ENCODE measurements at places on chromosomes 3 and 15. TPM values are rescaled to one million over a fixed set of nuclear protein-coding genes. Genes with fewer than 3 reads are reported as not detected.

DNA sequence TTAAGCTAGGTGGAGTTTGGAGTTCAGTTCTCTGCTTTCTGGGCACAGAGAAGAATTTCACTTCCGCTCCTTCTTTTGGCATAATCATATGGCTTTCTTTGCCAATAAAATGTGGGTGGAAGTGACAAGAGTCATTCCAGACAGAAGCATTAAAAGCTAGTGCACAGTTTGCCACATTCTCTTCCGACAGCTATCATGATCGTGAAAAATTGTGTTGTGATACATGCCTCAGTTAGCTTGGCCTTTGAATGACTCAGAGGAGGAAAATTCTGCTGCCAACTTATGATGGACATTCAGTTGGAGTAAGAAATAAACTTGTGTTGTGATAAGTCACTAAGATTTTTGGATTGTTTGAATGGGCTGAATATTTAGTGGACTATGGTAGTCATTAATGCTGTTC is 291.7 kb upstream of the SATB1 start:
- peak overlapping the region; percentile 60 for H3K4me3 ChIP-seq
- H3K27ac ChIP-seq = peak overlapping the region; percentile 100
- DNase-seq = no peak
- H3K27me3 ChIP-seq = no peaks in the 10 kb centered on the region
- H3K36me3 ChIP-seq = peaks cover 28% of the 10 kb centered on the region

GRCh38 chr3:178459038-178459410 is 77.2 kb upstream of the KCNMB2 start:
- H3K4me3 ChIP-seq = no peak overlapping the region
- DNase-seq = no peak
- no peaks in the 10 kb centered on the region for H3K36me3 ChIP-seq
- H3K27me3 ChIP-seq = peaks cover 39% of the 10 kb centered on the region

DNA sequence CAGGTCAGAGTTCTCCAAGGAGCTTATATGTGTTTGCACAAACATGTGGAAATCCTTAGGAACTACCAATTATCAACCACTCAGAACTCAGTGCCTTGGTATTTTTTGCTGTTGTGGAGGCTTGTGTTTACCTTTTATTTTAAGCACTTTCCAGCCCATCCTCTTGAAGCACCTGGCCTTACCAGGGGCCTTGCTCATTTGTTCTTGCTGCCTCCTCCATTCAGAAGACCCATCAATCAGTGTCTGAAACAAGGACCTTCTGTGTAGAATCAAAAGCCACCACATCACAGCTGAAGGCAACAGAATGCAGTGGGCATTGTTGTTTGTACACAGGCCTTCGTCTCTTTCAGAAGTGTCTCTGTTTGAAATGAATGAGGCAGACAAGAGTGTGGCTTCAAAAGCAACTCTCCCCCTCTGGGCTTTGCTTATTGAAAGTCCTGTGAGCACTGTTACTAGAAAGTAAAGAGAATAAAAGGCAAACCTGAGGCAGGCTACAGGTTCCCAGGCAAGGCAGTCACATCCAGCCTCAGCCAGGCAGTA is 24.5 kb upstream of the LIPC start:
- no peaks in the 10 kb centered on the region for H3K27me3 ChIP-seq
- H3K4me1 ChIP-seq = peaks cover 19% of the 10 kb centered on the region
- no peaks in the 10 kb centered on the region for H3K36me3 ChIP-seq
- no peak overlapping the region for H3K27ac ChIP-seq

DNA sequence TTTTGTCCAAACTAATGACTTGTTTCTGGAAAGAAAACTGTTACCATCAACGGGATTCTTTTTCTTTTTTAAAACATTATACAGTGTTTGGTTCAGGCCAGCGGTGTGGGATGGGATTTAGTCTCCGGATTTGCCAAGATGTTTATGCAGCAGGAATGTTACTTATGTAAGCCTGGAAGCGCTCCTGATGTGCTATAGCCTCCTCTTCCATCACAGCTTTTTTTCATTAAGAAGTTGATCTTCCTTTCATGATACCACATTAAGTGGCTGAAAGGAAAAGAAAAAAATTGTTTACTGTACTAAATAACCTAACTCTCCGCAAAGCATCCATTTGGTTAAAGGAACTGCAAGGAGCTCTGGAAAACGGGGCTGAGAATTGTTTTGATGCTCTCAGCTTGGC is 120.5 kb upstream of the ALDH1A3 start:
- no peak overlapping the region for H3K4me3 ChIP-seq
- no peak for DNase-seq
- H3K27me3 ChIP-seq = peaks cover 46% of the 10 kb centered on the region
- peaks cover 14% of the 10 kb centered on the region for H3K4me1 ChIP-seq
- H3K27ac ChIP-seq = no peak overlapping the region
- no peaks in the 10 kb centered on the region for H3K36me3 ChIP-seq

- H3K27me3 ChIP-seq = no peaks in the 10 kb centered on the region
- DNase-seq = no peak
- peaks cover 18% of the 10 kb centered on the region for H3K36me3 ChIP-seq
- H3K4me1 ChIP-seq = peaks cover 80% of the 10 kb centered on the region
These were observed 94.8 kb downstream of the SHQ1 start for GRCh38 chr3:72753495-72753894.

DNA sequence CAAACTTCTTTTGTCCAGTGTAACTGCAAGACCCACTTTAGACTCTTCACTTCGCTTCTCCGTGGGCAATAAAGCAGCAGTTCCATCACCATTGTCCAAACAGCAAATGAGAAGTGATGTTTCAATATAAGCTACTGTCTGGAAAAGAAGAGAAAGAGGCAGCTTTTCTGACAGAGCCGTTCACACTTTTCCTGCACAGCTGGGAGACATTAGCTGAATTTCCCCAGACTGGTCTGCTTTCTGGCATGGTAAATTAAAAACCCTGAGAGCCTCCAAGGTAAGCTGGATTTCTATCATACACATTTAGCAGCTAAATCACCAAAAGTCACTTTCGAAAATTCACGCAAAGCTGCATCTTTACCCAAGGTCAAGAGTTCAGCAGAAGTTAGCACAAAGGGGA is 108.5 kb upstream of the CMC1 start:
- DNase-seq = no peak
- no peaks in the 10 kb centered on the region for H3K36me3 ChIP-seq
- H3K27me3 ChIP-seq = no peaks in the 10 kb centered on the region
- no peaks in the 10 kb centered on the region for H3K4me1 ChIP-seq

DNA sequence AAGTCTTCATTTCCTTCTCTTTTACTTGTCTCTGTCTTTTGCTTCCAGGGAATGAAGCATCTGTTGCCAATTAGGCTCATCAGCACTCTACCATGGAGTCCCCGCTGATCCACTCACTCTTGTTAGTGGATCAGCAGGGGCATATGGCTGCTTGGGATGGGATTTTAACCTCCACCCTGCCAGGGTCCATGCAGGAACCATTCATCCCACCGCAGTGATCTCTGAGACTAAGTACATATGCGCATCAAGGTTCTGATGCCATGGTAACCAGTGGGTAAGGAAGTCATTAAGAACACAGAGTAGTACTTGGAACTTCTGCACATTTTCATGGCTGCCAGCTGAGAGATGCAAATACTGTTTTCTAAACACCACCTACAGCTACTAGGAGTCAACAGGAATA is 374.0 kb upstream of the ALCAM start:
- no peaks in the 10 kb centered on the region for H3K4me1 ChIP-seq
- H3K36me3 ChIP-seq = no peaks in the 10 kb centered on the region
- H3K27ac ChIP-seq = no peak overlapping the region
- DNase-seq = no peak
- no peak overlapping the region for H3K4me3 ChIP-seq

DNA sequence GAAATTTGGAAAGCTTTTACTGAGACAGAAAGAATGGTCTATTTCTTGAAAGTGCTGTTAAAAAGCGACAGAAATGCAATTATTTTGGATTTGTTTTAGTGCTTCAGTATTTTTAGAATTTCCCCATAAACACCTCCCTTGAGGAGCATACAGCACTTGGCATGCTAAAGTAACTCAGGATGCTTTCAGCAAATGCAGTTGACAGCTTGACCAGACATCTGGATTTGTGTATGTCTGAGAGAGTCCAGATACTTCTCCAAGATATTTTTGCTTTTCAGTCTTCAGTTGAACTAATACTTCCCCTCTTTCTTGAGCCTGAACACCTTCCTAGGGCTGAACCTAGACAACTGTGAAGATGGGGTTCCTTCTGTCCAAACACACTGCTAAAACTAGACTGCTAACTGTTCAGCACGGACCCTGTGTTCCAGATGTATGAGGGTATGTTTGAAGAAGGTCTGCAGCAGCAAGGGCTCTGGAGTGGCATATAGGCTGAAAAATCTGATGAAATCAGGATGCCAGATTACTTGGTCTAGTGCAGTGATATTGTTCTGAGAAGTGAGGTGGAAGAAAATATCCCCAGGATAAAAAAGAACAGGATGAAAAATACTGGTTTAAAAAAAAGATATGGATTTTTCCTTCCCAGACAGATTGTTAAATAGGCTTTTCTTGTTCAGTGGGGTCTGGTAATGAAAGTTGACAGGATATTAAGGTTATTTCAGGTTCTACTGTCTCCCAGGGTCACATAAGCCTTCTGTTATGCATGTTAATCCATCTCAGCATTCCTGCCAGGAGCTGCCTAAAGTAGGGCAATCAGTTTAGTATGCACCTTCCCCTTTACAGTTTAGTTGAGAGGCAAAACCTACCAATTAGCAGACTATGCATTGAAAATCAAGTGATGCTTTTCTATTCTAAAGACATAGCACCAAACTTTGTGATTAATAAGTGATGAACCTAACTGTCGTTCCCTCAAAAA is 516.9 kb upstream of the TBL1XR1 start:
- no peaks in the 10 kb centered on the region for H3K4me1 ChIP-seq
- no peak overlapping the region for H3K27ac ChIP-seq
- no peaks in the 10 kb centered on the region for H3K36me3 ChIP-seq
- H3K27me3 ChIP-seq = peaks cover 4% of the 10 kb centered on the region
- DNase-seq = no peak

- no peak overlapping the region for H3K27ac ChIP-seq
- H3K4me1 ChIP-seq = peaks cover 21% of the 10 kb centered on the region
- no peak overlapping the region for H3K4me3 ChIP-seq
- DNase-seq = no peak
These were observed 16.7 kb upstream of the ISLR start for GRCh38 chr15:74156678-74157411.

DNA sequence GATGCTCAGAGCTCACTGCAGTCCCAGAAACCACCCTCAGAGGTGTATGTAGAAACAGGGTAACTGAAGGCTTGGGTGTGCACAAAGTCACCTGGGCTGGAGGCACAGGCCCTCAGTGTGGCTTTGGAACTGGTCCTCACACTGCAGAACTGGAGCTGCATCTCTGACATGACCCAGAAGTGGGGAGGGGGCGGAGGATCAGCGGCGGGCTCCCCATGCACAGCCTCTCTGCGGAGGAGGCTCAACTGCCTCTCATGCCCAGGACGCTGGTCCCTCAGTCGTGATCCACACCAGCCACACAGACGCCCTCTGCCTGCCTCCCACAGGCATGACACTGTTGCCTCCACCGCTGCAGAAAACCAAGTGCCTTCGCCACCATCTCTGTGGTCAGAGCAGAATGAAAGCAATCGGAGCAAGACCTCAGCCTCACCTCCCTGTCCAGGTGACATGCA is 73.7 kb downstream of the TM2D3 start:
- DNase-seq = no peak
- no peaks in the 10 kb centered on the region for H3K36me3 ChIP-seq
- H3K4me3 ChIP-seq = no peak overlapping the region
- H3K27me3 ChIP-seq = peaks cover 29% of the 10 kb centered on the region

- H3K4me3 ChIP-seq = no peak overlapping the region
- H3K36me3 ChIP-seq = no peaks in the 10 kb centered on the region
- DNase-seq = no peak
- H3K4me1 ChIP-seq = no peaks in the 10 kb centered on the region
These were observed 7.8 kb downstream of the SHC4 start for GRCh38 chr15:48955967-48956366.

DNA sequence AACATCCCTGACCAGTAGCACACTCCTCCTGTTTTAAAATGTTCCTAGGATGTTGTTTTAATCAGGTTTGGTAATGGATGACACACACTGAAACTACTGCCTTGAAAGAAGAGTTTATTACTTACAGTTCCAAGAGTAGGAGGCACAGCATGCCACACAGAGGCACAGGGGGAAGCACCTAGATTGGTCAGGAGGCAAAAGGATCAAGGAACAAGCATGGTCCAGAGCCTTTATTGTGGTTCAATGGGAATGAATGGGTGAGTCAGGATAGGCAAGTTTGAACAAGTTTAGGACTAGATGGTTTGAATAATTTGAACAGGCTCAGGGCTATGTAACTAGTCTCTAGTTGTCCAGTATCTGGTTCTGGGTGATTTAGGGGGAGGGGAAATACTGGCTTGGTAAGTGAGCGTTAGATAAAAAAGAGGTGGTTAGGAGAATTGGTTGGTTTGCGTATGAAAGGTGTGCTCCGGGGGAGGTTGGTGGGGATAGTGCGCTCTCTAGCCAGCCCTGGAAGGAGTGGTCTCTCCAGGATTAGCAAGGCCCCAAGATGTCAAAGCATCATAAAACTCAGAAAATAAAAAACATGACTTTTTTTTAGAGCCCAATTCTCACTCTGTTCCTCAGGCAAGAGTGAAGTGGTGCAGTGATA is 35.1 kb downstream of the TMOD3 start:
- peaks cover 19% of the 10 kb centered on the region for H3K36me3 ChIP-seq
- peak overlapping the region; percentile 26 for H3K27ac ChIP-seq
- no peak overlapping the region for H3K4me3 ChIP-seq
- H3K27me3 ChIP-seq = no peaks in the 10 kb centered on the region

DNA sequence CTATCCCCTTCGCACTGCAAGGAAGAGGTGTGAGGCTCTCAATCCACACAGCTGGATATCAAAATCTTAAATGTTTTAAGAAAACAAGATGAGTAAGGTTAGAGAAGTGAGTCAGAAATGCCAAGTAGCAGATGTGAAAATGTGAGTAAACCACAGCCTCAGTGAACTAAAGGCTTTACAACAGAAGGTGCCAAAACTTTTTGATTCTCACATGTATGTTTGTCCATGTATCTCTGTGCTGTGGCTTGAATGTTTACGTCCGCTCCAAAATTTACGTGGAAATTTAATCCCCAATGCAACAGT is 126.8 kb upstream of the PFN2 start:
- peaks cover 23% of the 10 kb centered on the region for H3K4me1 ChIP-seq
- no peak for DNase-seq
- peak overlapping the region; percentile 53 for H3K4me3 ChIP-seq
- H3K27me3 ChIP-seq = peaks cover 32% of the 10 kb centered on the region
- no peak overlapping the region for H3K27ac ChIP-seq

DNA sequence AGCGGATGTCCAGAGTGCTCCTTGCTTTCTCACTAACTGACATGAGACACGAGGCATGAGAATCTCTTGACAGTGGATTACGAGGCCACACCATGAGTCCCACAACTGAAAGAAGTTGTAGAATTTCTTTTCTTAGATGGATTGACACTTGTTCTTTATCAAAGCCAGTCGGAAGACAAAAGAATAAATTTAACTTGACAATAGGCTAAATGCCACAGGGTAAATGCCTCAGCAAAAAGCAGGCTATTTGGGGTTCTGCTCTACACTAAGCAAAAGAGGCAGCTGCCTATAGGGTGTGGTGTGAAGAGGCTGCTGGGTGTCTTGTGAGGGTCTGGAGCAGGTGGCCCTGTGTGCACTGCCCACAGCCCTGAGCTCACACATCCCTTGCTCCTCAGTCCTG is 135.1 kb upstream of the SEMA6D start:
- H3K27me3 ChIP-seq = no peaks in the 10 kb centered on the region
- no peaks in the 10 kb centered on the region for H3K36me3 ChIP-seq
- no peak overlapping the region for H3K27ac ChIP-seq
- DNase-seq = no peak

GRCh38 chr3:66492672-66493071 is 8.2 kb downstream of the LRIG1 start:
- H3K4me1 ChIP-seq = peaks cover 92% of the 10 kb centered on the region
- peak overlapping the region; percentile 57 for H3K4me3 ChIP-seq
- DNase-seq = no peak
- H3K27me3 ChIP-seq = no peaks in the 10 kb centered on the region

TGM5 gene
- not detected for total RNA-seq

FETUB gene
- total RNA-seq = not detected

ASB14 gene
- total RNA-seq = not detected

LYZL4 gene
- total RNA-seq = not detected
